Hippocampal formation (tissue), 2 donors: ENCODE measurements at places on chromosomes 2 and 18.

DNA sequence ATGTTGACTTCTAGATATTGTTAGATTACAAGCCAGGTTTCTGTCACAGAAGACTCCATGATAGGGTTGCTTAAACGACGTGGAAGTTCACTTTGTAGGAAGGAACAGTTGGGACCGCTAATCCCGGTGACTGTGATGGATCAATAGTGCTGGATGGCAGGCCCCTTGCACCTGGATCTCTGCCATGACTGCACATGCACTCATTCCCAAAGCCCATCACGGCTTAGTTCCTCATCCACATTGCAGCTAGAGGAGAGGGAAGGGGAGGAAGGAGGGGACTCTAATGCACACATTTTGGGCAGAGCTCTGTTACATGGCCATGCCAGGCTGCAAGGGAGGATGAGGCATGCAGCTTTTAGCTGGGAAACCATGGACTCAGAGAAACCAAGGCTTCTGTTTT, 773.7 kb upstream of the RAB6C start:
- no peak for DNase-seq

- DNase-seq: no peak
Observed at GRCh38 chr2:197383825-197384224, 51.0 kb downstream of the SF3B1 start.

DNA sequence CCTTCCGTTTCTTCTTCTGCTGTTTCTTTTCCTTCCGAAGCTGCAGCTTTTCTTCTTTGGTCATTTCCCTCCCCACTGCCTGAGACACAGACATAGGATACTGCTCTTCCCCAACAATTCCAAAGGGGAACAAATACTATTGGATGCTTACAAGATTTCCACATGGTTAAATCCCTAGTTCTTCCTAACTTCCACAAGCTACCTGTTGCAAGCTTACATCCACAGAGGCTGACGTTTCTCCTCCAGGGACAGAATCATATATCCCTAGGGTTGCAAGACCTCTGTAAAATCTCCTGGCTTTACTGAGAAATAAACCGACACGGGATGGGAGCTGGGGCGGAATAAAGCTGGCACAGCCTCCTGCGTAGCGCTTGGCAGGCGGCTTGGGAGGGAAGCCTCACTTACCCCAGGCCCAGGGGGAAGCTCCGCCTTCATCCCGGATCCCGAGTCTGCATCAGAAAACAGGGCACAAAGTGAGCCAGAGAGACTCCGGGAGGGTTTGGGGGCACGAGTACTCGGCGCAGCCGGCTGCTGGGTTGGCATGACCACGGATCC, 590 bp downstream of the EIF2B4 start:
- DNase-seq: no peak

DNA sequence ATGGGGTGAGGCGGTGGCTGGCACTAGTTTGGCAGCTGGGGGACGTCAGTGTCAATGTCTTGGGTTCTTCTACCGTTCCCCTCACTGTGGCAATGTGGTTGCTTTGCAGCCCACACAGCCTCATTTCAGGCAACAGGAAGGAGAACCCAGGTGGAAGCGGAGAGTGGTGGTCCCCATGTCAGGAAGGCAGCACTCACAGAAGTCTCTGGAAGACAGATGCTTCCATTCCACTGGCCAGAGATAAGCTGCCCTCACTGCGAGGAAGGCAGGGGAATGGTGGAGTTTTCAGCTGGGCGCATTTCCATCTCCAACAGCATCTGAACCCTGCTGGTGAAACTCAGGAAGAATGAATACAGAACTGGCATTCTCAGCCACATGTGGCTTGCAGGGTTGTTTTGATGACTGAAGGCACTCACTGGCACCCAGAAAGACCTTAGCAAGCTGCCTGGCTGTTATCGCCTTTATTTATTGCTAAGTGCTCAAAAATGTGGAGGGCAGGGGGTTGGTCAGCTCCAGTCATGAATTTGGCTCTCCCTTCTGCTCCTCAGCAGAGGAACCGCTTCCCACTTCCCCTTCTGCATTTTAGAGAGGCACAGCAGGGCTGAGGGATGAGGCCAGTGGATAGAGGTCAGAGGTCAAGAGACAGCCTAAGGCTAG, 19.4 kb downstream of the KCNIP3 start:
- DNase-seq: no peak

GRCh38 chr18:42330296-42330695, 375.3 kb downstream of the PIK3C3 start:
- DNase-seq: no peak
